D341Med (cell line): ENCODE measurements at places on chromosomes 6 and 20.

- no peak for DNase-seq
These were observed 116.7 kb upstream of the FRMD1 start for GRCh38 chr6:168195712-168196111.

DNA sequence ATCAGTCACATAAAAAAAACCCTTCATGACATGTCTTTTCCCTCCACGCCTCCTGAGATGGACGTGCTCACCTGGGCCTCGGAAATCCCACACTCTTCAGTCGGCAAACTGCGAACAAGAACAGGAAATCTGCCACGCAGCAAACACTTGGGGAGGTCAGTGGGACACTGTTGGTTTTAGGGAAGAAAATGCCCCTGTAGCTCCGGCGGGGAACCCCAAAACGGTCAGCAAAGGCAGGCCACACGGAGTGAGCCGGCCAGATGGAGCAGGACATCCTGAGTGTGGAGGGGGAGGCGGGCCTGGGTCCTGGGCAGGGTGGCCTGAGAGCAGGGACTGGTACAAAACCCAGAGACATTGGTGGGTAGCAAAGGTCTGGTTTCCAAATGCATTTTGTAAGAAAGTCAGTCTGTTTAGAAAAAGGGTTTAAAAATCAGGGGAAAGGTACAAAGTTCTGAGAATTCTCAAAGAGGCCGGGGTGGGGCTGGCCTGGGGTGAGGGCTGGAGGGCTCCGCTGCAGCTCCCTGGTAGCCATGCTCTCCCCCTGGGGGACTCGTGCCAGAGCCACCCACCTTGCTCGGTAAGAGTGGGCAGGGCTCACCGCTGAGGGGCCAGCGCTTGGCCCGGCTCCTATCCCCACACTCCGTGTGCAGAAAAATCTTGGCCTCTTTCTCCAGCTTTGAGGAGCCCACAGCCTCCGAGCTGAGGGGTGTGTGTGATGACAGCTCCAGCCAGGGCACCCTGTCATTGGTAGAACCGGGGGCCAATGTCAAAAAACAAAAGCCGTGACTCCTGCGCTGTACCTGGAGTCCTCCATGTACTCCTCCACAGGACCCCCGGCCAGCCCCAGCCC lies 5.2 kb downstream of the SLC2A4RG start:
- DNase-seq, result peak; percentile 30

DNA sequence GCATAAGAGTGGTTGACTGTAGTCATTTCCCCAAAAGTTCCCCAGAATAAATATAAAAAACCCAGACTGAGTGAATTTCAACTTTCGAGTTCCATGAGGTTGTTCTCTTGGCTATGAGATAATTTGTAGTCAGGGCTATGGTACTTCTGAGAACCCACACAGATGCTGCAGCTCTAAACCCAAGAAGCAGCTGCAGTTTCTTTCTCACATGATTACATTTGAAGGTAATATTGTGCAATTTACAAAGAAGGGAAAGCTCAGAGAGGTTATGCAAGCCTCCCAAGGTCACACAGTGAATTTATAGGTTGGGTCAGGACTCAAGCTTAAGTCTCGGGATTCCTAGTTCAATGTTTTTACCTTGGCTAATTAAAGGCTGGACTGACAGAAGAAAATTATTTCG lies 29.7 kb upstream of the CD93 start:
- no peak for DNase-seq

- DNase-seq, result no peak
These were observed 401.6 kb upstream of the RUNX2 start for GRCh38 chr6:44926556-44926955.

DNA sequence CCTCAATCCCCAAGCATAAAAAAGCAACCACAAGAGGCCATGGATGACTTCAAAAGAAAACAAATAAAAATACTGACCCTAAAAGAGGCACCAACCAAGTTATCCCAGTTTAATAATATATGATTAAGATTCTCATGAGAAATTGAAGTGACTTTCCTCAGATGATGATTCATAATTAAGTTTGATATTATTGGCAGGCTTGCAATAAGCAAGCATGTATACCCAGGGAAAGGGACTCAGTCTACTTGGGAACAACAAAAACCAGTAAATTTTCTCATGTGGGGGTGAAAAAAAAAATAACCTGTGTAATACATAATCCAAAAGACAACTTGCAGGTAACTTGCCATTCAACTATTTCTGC lies 19.6 kb downstream of the JAG1 start:
- no peak for DNase-seq

DNA sequence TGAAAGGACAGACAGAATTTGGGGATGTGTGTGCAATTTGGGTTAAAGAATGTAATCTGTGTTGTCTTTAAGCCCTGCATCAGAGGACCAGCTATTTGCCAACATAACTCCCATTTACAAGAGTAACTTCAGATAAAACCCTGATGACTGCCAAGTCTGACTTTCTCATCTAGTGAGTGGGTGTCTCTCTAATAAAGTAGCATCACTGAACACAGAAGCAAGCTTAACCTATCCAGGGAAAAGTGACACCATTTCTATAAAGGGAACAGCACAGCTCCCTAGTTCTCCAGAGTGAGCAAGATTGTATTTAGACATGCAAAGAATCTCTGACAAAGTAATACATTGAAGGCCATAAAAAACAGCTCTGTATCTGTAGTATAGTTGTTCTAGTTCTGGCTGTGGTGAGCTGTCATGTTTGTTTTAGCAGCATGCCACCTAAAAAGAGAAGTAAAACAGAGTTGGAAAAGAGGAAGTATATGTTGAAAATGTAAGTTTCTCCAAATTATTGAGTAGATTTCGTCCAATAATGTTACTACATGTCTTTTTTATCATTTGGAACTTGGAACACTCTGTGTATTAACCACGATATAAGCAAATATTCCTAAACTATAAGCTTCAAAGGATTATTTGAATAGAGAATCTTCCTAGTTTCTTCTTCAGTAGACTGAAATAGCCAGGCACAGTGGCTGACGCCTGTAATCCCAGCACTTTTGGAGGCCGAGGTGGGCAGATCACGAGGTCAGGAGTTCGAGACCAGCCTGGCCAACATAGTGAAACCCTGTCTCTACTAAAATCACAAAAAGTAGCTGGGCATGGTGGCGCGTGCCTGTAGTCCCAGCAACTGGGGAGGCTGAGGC lies 8.8 kb upstream of the PIM1 start:
- DNase-seq, result no peak

DNA sequence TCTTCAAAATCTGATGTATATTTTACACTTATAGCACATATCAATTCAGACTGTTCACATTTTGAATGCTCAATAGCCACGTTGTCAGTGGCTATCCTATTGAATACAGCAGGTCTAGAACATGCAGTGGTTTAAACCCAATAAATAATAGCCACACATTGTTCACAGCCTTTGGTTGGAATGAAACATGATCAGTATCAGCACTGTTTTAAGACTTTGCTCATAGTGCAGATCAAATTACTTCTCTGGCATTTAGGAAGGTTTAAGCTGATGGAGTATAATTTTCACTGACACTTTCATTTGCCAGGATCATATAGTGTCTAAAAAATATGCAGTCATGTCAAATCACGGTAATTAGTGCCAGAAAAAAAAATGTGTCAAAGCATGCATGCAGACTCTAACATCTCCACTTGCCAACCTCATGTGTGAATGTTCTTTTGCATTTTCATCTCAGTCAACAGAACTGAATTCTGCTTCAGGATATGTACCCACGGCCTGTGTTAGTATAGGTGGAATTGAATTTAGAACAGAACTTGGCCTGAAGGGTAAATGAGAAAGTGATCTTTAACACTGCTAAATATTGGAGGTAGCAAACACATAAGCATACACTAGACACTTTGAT lies 184.1 kb downstream of the SLC24A3 start:
- no peak for DNase-seq

DNA sequence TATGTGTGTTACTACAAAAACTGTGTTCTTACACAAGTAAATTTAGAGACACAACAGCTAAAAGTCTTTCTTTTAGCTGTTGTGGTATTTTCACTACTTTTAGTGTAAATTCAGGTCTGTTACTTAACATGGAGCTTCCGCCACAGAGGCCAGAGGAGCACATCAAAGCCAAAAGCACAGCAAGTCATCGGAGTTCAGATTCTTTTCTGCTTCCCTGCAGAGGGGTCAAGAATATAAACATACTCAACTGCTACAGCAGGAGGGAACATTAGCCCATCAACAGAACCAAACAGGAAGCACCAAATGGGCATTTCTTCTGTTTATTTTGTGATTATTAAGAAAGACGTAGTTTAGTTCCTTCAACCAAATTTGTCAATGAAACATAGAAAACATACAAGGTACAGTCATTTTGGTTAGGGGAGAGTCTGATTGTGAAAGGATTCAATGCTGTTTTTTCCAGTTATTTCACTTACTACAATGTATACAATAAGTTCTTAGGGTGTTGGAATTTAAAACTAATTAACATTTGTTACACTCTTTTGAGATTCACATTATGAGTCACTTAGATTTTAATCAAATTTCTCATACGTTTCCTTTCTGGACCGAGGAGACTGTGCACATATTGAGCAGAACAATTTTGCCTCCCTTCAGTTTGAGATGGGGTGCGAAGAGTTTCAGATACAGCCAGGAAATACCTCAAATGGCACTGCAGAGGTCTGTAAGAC lies 42.8 kb upstream of the DSE start:
- no peak for DNase-seq

DNA sequence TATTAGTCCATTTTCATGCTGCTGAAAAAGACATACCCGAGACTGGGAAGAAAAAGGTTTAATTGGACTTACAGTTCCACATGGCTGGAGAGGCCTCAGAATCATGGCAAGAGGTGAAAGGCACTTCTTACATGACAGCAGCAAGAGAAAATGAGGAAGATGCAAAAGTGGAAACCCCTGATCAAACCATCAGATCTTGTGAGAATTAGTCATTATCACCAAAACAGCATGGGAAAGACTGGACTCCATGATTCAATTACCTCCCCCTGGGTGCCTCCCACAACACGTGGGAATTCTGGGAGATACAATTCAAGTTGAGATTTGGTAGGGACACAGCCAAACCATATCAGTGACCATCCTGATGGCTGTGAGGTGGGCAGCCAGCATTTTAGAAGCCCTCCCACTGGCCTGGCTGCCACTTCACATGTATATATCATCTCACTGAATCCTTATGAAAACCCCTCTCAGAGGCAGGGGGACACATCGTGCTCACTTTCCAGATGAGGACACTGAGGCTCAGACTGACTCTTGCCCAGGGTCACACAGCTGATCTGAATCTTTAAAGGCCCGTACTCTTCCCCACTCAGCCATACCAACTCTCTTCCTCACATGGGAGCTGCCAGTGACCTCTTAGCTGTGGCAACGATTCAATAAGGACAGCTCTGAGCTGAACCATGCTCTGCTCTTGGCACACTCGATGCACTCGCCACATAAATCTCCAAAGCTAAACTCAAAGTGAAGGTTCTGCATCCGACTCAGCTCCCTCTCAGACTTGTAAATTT lies 25.7 kb downstream of the BMP7 start:
- DNase-seq, result no peak

DNA sequence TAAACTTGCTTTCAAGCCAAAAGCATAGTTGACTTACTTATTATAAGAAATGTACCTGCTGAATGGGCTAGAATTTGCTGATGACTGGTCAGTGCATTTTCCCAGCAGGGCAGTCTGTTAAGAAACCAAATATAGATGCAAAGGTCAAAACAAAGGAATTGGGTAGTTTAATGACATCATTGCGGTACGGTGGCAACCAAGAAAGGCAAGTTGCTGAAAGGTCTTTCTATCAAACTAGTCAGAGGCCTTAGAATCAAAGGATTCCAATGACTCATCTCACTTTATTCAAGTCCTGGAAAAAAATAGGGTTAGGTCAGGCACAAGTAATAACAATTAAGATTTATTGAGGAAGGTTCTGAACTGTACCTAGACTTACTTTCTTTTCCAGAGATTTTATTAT lies 76.4 kb downstream of the KIZ start:
- DNase-seq, result no peak

- DNase-seq, result no peak
These were observed 7.2 kb upstream of the LCA5 start for GRCh38 chr6:79544299-79544927.

- DNase-seq, result no peak
These were observed 154.9 kb upstream of the BEND6 start for GRCh38 chr6:56799989-56800388.
